Neural progenitor cell (in vitro differentiated cells): ENCODE measurements at places on chromosomes 4 and X.
A peak's percentile ranks its signal among the peaks of the same experiment; 100 is the strongest.

- DNase-seq, result no peak
Measured at GRCh38 chr4:168059251-168059650, 33.1 kb upstream of the ANXA10 start.

- peak; percentile 29 for DNase-seq
Measured at GRCh38 chr4:39526765-39527295, 409 bp downstream of the UGDH start.

- DNase-seq, result no peak
Measured at GRCh38 chrX:69431420-69431819, 72.7 kb upstream of the NALF2 start.

DNA sequence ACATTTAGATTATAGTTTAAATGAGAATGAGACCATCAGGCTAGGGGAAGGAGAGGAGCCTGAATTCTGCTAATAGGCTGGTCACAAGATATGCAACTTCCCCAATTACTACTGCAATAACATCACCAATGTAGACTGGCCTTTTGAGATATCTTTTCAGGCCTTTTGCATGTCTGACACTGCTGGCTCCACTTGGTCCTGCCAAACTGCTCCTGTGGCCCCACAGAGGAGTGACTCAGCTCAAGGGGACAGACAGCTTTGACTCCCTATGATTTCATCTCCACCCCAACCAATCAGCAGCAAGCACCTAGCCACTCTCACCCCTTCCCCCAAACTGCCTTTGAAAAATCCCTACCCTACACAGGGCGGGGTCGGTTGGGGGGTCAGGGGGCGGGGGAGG is 22.8 kb downstream of the GPRIN3 start:
- no peak for DNase-seq

- peak; percentile 83 for DNase-seq
Measured at GRCh38 chrX:397575-397974, 10.9 kb upstream of the PPP2R3B start.

GRCh38 chrX:25154168-25154567 is 138.4 kb upstream of the ARX start:
- no peak for DNase-seq

GRCh38 chrX:16305187-16305586 is 137.9 kb downstream of the MAGEB17 start:
- DNase-seq, result no peak

- no peak for DNase-seq
Measured at GRCh38 chr4:10643600-10644425, 40.8 kb downstream of the CLNK start.

GRCh38 chr4:16480011-16480410 is 253.7 kb upstream of the TAPT1 start:
- DNase-seq, result no peak

GRCh38 chr4:174592985-174593335 is 70.7 kb upstream of the HPGD start:
- no peak for DNase-seq

DNA sequence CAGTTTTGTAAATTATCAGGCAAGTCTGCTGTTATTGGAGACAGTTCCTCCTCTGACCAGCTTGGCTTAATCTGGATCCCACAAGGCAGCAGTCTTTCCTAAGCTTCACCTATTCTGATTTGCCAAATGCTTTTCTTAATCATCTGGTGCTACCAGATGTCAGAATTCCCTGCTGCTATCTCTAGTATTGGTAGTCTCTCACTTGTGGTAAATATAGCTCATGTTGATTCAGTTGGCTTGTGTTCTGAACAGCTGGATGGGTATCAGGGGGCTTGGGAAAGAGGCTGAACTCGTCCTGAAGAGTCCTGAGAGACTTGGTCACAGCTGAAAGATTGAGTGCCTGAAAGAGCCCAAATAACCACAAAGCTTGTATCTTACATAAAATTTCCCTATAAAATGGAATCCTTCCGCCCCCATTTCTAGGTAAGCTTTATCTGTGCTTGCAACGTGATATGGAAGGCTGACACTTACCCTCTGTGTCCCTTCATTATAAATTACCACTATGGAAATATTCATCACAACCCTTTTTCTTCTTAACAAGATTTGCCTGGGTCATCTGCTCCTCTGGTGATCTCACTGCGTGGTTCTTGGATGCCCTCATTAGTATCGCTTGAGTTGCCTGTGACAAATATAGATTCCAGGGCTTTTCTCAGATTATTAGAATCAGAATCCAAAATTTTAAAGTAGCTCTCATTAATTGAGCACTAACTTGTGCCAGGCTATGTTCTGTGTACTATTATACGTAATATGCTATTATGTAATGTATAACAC is 104.1 kb upstream of the GPRIN3 start:
- DNase-seq, result no peak

DNA sequence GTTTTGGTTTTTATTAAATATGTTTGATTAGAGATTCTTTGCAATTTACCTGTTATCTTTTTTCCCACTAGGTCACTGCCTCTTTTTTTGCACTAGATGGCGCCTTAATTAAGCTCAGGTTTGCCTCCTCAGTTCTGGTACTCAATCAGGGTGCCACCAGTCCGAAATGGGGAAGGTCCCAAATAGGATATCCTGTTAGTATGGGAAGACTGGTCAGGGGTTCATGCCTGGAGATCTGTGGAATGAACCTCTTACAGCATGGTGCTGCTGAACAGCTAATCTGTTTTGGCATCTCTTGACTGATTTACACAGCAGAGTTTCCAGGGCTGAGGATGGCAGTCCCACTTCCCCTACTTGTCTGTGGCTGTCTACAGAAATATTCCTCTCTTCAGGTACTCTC is 24.2 kb upstream of the VSIG1 start:
- peak; percentile 15 for DNase-seq

- no peak for DNase-seq
Measured at GRCh38 chr4:69830560-69831269, 29.2 kb downstream of the SULT1E1 start.

- DNase-seq, result no peak
Measured at GRCh38 chr4:52996261-52997131, 134.4 kb downstream of the RASL11B start.

DNA sequence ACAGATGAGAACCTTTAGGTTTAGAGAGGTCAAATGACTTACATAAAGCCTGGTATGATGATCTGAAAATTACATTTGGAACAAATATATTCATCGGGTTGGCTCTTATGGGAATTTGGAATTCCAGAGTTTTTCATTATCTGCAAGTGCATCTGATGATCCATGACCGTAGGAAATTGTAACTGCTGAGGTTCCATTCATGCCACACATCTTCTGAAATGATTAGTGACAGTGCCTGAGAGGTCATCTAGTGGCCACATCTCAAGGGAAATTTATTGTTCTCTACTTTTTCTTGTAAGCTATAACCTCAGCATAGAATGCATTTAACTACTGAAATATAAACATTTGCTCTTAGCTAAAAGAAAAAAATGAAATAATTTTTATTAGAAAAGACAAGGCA is 105.8 kb upstream of the NWD2 start:
- DNase-seq, result no peak

DNA sequence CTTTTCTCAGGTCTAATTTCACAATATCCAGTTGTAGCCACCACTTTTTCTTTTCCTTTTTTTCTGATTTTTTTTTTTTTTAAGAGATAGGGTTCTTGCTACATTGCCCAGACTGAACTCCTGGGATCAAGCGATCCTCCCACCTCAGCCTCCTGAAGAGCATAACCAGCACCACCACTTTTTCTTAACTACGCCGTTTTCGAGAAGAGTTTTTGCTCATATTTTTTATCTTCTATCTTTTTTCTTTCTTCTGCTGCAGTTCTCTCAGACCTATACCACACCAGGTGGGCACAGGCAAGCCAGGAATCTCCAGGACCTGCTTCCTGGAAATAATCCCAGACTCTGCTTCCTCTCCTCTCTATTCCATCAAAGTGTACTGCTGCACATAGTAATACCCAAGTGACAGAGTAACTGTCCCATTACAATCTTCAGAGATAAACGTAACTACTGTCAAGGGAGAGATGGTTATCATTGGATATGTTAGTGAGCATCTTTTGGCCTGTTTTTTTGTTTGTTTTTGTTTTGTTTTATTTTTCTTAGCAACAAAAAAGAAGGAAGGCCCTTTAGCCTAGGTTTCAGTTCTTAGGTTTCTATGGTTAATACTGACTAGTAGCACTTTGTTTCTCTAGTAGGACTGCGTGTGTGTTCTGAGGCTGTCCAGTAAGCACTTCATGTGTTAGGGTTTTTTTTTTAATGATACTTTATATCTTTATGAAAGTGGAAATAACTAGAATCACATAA is 59.2 kb upstream of the TXK start:
- DNase-seq, result no peak

DNA sequence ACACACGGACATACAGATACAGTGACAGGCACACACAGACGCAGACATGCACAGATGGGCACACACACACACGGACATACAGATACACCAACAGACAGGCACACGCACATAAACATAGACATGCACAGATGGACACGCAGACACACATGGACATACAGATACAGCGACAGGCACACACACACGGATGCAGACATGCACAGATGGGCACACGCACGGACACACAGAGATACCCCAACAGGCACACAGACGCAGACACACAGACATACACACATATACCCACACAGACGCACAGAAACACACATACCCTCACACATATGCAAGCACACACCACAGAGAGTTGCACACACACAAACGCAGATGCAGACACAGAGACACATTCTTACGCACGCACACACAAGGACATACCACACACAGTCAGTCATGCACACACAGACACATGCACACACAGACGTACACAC is 24.4 kb upstream of the SLC25A6 start:
- no peak for DNase-seq

DNA sequence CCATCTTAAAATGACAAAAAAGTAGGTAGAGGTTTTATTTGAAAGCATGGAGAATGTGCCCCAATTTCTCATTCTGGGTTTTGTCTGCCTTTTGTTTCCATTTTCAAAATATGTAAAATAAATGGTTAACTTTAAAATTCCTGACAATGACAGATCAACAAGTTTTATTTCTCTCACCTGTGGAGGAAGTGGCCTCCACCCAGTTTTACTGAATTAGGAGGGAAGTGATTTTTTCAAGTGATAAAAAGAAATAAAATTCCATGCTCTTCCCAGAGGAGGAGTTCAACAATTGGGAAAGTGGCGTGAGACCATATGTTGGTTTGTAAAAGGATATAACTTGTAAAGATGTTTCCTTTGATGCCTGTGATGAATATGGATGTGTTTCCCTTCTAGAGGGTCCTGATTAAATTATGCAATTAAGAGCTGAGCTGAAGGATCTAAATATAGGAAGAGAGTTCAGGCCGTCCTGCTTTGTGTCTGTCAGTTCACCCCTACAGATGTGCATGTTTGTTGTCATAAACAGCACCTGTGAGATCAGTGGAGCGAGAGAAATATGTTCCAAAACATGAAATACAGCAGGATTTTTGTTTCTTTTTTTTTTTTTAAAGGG is 19.5 kb downstream of the SMAD1 start:
- no peak for DNase-seq

- DNase-seq, result no peak
Measured at GRCh38 chr4:1416051-1416947, 10.1 kb upstream of the NKX1-1 start.

DNA sequence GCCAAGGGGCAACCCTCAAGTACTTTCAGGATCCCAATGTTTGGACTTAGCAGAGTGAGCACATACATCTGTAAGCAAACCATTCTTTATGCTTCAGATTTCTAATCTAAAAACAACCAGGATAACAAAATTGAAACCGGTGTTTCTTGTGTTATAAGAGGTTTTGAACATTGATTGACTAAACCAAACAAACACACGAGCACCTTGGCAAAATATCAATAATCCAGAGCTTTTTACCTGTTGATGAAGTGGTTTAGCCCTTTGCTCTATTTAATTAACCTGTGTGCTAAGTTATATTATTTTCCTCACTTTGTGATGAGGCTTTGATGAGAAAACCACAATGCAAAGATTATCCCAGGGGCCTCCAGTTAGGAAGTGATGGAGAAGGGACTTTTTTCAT is 255.3 kb upstream of the CXXC4 start:
- DNase-seq, result no peak

DNA sequence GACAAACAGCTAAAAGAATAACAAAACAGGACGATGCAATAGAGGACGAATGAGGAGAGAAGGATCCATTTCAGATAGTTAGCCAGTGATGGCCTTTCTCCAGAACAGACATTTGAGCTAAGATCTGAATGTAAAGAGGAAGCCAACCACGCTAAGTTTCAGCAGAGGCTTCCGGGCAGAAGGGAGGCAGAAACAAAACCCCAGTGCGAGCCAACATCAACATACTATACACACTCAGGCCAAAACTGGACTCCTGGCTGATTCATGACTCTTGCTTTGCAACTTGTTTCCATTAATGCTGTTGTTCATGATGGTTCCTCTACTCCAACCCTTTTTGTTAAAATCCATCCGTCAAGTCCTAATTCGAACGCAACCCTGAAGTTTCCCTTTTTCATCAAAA is 730.3 kb downstream of the TRIML1 start:
- no peak for DNase-seq

GRCh38 chrX:40484408-40485091 is 96.2 kb upstream of the ATP6AP2 start:
- DNase-seq, result no peak

GRCh38 chr4:174474457-174475075 is 47.7 kb downstream of the HPGD start:
- DNase-seq, result peak; percentile 13

DNA sequence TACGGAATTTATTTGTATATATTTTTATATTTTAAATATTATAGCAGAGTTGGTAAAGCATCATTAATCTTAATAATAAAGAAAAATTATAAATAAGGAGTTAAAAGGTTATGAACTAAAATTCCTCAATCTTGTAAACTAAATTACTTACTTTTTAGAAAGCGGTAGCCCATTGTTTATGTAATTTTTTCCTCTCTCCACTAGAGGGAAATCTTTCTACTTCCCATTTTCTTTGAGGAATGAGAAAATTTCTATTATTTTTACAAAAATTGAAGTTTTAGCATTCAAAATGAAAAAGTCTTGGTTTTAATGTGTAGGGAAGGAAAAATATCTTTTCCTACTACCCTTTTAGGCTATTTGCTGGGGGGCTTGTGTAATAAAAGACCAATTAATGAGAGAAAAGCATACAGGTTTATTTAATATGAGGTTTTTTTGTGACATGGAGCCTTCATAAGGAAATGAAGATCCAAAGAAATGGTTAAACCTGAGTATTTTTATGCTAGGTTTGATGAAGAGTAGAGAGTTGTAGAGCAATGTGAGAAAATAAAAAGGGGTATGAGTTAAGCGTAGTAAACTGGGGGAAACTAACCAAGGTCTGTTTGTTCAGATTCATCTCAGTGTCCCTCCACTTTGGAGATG is 68.7 kb upstream of the ADAD1 start:
- no peak for DNase-seq

DNA sequence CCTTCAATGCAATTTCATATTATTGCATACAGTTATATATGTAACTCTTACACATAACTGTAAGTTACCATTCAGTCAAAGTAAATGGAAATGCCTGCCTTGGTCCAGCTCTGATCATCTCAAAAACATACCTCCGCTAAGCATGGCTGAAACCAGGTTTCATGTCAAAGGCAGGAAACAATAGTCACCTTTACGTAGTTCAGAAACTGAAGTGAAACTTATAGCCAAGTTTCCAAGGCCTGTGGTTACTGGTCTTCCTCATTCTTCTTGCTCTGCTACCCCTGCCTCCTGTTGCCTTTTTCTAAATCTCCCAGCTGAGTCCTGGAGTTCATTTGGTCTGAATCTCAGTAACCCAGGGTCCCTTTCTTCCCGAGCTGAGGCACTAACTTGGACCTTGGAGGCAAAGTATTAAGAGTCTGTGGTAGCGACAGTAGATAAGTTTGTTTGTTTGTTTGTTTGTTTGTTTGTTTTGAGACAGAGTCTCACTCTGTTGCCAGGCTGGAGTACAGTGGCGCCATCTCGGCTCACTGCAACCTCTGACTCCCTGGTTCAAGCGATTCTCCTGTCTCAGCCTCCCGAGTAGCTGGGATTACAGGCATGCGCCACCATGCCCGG is 30.8 kb downstream of the DAPP1 start:
- DNase-seq, result no peak
